ENCODE measurements at places on chromosomes 11 and 22.

DNA sequence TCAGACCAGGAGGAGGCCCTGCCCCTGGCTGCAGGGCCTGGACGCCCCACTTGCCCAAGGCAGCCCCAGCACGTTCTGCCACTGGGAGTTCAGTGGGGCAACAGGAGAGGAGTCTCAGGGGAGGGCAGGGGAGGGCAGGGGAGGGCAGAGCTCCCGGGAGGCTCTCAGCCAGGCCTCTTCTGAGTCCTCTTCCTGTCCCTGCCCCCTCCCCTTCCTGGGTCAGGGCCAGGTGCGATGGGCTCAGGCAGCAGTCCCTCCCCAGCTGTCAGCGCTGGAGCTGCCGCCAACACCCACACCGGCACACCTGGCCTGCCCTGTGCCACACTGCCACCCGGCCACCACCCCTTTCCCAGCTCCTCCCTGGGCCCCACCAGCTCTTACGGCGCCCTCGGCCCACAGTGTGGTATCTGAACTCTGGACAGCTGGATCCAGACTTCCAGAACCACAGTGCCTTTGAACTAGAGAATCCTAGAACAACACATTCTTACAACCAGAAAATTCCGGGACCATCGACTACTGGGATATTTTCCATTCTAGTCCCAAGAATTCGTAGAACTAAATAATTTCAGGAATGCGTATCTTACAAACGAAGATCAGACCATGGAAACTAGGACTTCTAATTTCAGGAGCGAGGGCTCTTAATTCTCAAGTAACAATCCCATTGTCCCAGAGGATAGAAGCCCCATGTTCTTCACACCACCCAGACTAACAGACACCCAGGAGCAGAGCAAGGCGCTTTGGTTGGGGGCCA, 21.8 kb downstream of the RPL3 start:
- DNase-seq = no peak

DNA sequence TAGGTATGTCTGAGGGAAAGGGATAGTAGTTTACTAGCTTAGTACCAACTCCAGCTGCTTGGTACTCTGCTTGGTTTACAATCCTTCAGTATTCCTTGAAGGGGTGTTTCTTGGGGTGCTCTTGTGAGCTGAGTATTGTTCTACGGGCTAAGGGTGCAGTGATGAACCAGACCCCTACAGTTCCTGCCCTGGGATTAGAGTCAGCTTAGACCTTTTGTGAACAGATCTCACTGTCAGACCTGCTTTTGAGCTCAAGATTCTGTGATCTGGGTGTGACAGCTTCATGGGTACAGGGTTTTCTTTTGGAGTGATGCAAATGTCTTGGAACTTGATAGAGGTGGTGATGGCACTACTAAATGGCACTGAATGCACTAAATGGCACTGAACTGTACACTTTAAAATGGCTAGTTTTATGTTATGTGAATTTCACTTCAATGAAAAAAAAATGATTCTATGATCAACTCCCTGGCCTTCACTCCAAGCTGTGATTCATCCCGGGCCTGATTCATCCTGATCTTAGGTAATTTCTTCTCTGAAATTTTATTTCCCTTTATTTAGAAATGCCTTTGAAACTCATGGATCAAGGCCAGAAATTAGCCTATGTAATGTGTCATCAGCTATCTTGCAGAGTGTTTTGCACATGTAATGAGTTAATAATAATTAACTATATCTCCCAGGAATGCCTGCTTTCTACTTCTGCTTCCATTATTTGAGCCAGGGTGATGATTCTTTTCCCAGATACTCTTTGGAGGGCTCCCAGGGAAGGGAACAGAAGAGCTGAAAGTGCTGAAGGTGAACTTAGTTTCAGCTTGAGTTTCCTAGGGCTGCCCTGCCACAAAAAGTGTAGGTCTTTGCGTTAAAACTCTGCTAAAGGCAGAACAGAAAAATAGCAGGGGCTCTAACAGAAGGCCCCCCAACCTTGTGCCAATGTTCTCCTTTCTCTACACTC, 87.9 kb downstream of the NCAM1 start:
- DNase-seq = no peak

DNA sequence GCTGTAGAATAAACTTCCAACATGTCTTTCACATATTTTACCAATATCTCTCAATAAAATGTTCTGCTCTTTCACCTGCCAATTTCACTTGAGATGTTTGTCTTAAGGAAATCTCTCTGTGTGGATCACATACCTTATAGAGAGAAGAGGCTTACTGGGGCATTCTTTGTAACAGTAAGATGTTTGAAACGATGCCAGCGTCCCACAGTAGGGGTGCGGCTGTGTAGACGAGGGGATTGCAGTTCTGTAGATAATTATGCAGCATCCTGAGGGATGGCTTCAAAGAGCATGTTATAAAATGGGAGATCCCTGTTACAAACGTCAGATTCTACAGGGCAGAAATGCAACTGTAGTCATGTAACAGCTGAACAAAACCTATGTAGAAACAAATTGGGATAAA, 200.0 kb downstream of the TBC1D22A start:
- no peak for DNase-seq

- DNase-seq = no peak
Measured at GRCh38 chr11:34040571-34040970, 11.0 kb upstream of the CAPRIN1 start.

DNA sequence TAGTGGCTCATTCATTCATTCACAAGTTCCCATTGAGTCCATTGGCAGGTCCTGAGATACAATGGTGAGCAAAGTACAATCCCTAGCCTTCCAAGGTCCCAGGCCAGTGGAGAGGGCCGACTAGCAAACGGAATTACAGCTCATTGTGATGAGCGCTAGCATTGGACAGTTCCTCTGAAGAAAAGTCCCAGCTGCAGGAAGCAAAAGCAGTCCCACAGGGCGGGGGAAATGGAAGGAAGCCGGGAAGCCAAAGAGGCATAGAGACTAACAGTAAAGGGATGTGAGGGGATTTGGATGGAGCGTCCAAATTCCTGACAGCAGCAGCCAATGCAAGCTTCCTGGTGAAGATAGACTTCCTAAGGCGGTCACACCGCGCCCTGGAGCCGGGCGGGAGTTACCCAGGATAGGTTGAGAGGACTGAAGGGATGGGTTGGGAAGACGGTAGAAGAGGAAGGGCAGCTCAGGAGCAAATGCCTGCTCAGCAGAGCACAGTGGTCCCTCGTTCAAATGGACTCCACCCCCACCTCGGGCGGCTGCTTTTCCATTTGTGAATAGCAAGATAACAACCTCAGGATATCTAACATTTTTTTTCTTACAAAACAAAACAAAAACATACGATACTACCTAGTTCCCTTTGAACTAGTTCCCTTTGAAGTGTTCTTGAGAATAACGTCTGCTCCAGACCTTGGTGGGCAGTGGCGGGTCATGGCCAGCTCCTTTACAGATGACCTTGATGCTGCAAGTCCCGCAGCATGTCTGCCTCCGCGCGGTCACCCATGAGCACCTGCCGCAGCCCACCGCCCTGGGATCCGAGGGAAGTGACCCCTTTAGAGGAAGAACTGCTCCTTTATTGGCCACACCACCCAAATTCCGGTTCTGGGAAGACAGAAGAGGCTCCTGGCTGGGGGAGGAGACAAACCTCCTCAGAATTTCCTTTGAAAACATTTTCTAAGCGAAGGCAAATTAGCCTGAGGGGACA, 132.9 kb downstream of the RASSF10 start:
- DNase-seq = no peak

- no peak for DNase-seq
Measured at GRCh38 chr11:132187814-132188213, 817.4 kb downstream of the NTM start.

DNA sequence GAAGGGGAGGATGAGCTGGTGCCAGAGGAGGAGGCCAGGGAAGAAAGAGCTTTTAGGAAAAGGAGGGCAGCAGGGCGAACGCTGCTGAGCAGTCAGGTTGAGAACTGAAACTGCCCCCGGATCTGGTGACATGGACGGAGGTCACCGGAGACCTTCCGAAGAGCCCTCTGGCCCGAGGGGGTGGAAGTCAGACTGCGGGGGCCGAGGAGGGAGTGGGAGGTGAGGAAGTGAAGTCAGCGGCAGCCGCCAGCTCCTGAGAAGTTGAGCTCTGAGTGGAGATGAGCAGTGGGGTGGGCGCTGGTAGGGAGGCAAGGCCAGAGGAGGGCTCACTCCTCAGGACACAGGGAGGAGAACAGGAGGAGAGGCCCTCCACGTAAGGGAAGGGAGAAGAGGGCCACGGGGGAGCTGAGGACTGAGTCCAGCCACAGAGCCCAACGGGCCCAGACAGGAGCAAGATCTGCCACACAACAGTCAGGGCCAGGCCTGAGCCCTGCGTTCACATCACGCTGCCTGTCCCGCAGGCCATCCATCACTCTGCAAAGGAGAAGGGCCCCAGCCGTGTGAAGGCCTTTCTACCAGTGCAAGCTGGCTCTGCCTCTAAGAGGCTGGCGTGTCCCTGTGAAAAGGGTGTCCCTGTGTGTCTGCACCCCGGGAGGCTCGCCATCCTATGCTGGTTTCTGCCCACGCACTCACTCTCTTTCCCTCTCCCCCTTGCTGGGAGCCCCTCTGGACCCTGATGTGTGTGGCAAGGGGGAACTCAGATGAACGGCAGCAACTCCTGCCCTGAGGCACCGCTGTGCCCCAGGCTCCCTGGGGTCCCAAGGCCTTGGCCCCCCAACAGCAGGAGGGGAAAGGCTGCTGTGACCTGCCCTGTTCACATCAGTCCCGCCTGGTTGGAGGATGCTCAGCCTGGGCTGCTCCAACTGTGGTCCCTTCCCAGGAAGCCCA, 19.0 kb upstream of the LRRC32 start:
- DNase-seq = no peak

- no peak for DNase-seq
Measured at GRCh38 chr11:75212411-75212810, 28.2 kb upstream of the TPBGL start.

DNA sequence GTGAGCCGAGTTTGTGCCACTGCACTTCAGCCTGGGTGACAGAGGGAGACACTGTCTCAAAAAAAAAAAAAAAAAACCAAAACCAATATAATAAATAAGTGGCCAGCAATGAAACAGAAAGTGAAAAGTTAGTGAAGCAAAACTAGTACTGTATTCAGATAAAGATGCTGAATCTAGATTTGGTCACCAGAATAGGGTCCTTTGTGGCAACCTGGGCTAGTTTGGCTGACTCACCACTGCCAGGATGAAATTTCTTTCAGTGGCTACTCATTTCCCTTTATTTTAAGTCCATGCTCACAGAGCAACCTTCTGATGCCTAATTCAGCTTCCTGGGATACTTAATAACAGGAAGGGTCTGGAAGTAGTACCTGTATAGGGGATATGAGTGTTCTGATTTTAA, 26.0 kb downstream of the LIMK2 start:
- no peak for DNase-seq

- DNase-seq = no peak
Measured at GRCh38 chr11:35804451-35805040, 139.3 kb upstream of the LDLRAD3 start.

DNA sequence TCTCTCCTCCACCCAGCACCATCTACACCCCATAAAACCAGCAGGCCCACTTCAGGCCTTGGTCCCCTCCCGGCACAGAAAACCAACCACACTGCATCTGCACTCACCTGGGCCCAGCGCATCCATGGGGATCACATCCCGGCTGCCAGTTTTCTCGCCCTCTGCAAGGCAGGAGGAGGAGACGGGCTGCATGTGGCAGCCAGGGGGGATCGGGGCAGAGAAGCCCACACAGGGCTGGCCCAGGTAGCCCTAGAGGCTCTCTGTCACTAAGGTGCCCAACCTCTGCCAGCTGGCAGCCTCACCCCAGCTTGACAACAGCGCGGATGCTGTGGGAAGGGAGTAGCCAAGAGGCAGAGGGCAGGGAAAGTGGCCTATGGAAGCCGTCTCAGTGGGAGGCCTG, 30.6 kb upstream of the TXNRD2 start:
- DNase-seq = no peak

DNA sequence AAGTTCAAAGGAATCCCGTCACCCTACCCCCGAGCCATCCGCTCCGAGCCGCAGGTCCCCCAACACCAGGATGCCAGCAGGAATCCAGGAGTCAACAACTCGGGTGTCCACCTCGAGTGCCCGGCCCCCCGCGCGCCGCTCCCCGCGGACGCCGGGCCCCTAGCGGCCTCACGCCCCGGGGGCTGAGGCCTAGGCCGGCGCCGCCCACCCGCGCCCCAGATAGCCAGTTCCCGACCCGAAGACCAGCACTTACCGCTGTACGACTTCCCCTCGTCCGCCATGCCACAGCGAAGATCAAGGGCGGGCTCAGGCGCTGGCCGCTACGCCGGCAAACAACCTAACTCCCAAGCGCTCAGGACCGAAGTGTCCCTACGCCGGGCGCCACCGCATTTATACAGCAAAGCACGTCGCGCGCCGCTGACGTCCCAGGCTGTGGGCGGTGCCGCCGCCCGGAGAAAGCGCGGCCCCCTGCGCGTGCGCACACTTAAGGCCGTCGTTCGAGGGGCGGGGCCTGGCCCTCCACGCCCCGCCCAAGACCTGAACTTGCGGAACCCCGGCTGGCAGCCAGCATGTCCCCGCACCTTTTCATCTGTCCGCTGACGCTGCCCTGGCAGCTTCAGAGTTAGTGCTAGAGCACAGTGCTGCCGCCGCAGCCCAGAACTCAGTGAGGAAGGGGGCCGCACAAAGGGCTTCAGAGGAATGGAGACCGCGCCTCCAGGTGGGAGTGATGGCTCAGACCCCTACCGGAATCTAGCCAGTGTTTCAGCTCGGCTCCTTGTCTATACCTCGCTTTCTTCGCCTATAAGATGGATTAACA, at the start of gene NXF1:
Gene NXF1 (minus strand): TSS at position 365 of the 817 bp plus-strand sequence. CDS start 84 bp downstream, at position 281.
- DNase-seq = peak; percentile 92

- DNase-seq = no peak
Measured at GRCh38 chr11:66109294-66109693, 39.2 kb downstream of the PACS1 start.

DNA sequence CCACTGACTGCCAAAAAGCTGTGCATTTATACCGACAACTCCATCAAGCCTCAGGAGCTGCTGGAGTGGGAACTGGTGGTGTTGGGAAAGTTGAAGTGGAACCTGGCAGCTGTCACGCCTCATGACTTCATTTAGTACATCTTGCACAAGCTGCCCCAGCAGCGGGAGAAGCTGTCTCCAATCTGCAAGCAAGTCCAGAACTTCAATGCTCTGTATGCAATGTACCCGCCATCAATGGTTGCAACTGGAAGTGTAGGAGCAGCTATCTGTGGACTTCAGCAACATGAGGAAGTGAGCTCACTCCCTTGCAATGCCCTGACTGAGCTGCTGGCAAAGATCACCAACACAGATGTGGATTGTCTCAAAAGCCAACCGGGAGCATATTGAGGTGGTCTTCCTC, at the start of gene SLC22A25:
Gene SLC22A25 (minus strand): TSS at position 67 of the 400 bp plus-strand sequence. CDS start 13,947 bp downstream, outside the sequence.
- no peak for DNase-seq

- no peak for DNase-seq
Measured at GRCh38 chr11:45847911-45848316, 639 bp downstream of the CRY2 start.

GRCh38 chr11:36817336-36817965, 219.4 kb upstream of the RAG2 start:
- no peak for DNase-seq

- no peak for DNase-seq
Measured at GRCh38 chr11:95984072-95984471, 60.2 kb upstream of the MTMR2 start.

DNA sequence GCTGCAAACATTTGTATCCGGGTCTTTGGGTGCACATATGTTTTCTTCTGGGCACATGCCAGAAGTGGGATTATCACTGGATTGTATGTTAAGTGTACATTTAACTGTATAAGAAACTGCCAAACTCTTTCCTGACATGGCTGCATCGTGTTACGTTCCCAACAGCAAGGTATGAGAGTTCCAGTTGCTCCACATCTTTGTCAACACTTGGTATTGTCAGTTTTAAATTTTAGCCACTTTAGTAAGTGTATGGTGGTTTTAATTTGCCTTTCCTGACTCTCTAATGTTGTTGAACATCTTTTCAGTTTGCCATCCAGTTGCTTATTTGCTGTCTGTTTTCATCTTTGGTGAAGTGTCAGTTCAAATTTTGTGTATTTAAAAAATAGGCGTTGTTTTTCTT, 22.5 kb upstream of the SMIM38 start:
- DNase-seq = no peak
